ENCODE measurements at places on chromosomes 12 and 14.

DNA sequence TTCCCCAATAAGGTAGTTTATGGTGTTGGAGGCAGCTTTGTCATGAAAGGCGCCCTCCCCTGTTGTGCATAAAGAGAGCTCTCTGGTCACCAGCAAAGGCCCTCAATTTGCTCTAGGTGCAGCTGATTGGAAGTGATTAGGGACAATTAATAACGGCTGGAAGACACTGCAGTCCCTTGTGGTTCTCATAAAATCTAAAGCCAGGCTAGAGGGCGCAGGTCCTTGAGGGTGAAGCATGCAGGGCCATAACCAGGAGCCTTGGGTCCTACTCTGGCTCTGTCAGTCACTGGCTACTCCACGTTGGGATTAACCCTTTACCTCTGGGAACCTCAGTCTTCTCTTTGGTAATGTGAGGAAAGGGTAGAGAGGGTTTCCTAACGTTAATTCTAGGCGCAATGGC, 1.9 kb downstream of the DAAM1 start:
- DNase-seq = no peak

DNA sequence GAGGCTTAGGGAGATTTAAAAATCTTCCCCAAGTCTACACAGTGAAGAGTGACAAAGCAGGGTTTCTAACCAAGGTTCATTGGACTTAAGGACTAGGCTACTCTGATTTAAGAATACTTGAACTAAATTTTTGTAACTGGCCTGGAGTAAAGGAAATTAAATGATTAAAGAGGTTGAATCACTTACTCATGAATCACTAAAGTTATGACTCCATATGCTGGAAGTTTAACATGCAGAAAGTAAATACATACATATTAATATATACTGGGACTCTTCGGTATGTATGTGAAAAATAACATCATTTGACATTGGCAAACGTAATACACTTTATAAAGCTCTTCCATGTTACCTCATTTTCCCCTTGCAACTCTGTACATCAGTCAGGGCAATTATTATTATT, 322.9 kb downstream of the KCNH5 start:
- DNase-seq = no peak

- no peak for DNase-seq
Measured at GRCh38 chr14:66910311-66910840, 278.9 kb upstream of the GARIN2 start.

GRCh38 chr14:61218157-61218556, 63.0 kb downstream of the TMEM30B start:
- DNase-seq = no peak

DNA sequence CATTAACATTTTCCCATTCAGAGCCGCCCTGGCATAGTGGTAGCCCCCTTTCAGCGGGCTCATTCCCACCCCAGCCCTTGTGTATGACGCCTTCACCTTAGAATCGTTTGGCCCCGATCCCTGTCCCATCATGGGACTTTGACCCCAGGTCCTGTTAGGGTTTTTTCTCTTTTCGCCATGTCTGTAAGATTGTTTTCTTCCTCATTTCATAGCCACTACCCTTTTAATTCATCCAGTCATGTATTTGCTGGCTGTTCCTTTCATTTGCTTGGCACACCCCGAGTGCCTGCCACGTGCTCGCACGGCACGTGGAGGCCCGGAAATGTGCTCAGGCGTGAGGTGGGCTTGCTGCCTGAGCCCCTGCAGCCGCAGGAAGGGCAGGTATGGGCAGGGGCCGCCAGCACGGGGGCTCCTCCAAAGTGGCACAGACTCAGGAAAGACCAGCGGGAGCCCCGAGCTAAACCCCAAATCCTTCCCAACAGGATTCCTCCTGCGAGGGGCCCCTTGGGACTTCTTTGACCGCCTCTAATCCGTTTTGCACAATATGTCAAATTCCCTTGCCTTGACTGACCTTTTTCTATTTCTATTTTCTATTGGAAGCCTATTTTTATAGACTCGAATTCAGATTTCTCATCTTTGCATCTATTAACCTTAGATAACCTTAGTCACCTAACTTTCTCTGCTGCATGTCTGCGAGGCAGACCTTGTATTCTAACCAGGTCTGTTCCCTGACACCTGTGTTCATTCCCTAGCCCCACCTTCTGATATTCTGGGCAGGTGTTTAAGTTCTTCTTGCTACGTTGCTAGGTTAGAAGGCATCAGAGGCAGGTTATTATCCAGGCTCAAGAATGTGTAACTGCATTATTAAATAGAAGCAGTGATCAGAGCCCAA, 114.8 kb downstream of the EML1 start:
- DNase-seq = no peak

DNA sequence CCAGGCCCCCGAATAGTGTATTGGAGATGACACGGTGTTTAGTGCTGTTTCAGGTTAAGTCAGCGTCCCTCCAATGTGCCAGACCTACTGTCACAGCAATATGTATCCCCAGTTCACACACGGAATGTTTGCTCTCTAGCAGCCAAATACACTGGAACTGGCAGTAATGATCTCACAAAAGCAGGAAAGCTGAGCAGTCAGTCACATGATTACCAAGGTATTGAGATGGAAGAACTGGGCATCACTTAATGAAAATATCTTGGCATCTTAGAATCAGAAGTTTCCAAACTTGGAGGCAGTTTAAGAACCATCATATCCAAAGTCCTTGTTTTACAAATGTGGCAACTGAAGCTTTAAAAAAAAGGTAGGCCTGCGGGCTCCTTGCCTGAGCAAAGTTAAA, 23.3 kb downstream of the NINJ2 start:
- no peak for DNase-seq

DNA sequence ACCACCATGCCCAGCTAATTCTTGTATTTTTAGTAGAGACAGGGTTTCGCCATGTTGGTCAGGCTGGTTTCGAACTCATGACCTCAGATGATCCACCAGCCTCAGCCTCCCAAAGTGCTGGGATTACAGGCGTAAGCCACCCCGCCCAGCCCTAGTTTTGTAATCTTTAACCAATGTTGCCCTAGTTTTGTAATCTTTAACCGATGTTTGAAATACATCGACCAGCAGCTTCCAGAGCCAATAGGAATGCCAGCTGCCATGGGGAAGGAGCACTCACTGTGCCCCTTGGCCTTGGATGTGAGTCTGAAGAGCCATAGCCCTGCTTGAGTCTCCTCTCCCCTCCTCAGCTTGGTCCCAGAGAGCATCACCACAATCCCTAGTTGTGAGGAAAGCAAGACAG, 209.3 kb upstream of the RGS6 start:
- no peak for DNase-seq

- no peak for DNase-seq
Measured at GRCh38 chr12:104452087-104452486, 4.7 kb upstream of the CHST11 start.

DNA sequence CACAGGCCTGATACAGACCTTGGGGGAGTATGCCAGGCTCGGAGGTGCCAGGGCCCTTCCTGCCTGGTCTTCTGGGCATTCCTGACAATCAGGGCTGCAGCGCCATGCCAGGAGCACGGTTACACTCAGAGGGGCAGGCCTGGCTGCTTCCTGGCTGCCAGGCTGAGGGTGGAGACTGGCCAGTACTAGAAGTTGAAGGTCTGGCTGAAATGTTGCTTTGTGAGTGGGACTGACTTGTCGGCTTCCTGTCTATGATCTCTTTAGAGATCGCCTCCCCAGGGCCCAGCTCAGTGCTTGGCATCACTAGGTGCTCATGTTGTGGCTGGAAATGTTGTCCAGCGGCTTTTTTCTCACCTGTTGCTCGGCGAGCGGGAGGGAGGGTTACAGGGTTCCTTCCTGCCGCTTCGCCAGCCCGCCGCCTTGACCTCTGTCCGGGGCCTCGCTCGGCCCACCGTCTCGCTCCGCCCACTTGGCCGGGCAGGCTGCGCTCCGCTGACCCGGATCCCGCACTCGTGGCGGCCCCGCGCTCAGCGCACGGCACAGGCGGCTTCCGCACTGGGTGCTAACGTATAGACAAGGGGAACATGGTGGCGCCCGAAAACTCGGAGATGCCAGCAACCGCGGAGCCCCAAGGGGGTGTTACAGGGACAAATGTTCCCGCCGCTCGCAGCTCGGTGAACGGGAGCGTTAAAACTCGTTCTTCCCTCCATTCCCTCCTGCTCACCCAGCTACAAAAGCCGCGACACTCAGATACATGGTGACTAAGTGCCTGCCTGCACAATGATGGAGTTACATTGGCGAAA, 32.6 kb downstream of the PAPLN start:
- no peak for DNase-seq

DNA sequence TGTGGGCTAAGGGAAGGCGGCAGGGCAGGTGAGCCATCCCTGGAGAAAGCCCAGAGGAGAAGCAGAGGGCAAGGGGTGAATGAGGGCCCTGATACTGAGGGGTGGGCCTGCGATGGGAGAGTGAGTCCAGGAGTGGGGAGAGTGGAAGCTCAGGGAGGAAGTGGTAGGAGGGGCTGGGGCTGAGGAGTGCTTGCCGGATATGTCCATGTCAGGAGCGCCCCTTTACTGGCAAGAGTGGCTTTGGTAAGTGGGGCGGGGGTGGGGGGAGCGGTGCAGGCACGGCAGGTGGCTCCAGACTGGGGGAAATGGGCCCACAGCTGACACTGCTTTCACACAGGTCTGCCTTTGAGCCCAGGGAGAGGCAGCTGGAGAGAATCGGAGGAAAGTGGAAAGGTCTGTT, 86.4 kb upstream of the GPR68 start:
- no peak for DNase-seq

DNA sequence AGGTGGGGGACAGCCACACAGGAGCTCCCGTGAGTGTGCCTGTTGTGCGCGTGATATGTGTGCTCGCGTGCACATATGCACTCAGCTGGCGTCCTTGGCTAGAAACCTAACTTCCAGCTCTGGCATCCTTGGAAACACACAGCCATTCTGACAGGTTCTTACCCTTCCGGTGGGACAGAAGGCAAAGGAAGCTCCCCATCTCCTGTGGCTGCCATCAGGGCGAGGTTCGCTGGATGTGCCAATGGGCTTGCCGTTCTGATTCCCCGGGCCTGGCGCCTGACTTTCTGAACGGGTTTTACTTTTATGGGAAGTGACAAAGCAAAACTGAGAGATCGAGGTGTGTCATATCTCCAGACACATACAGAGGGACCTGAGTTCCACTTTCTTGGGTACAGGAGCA, 124.7 kb downstream of the PAPOLA start:
- DNase-seq = no peak

- DNase-seq = no peak
Measured at GRCh38 chr12:62296001-62296400, 35.8 kb downstream of the USP15 start.

Data from cortex of kidney (tissue), 1 donor.